Inflammatory macrophage treated with lipopolysaccharide for 1 hour (primary cell): ENCODE measurements at places on chromosomes 5 and 9.

GRCh38 chr9:100306283-100306682 lies 46.5 kb downstream of the TEX10 start:
- no peak for DNase-seq

DNA sequence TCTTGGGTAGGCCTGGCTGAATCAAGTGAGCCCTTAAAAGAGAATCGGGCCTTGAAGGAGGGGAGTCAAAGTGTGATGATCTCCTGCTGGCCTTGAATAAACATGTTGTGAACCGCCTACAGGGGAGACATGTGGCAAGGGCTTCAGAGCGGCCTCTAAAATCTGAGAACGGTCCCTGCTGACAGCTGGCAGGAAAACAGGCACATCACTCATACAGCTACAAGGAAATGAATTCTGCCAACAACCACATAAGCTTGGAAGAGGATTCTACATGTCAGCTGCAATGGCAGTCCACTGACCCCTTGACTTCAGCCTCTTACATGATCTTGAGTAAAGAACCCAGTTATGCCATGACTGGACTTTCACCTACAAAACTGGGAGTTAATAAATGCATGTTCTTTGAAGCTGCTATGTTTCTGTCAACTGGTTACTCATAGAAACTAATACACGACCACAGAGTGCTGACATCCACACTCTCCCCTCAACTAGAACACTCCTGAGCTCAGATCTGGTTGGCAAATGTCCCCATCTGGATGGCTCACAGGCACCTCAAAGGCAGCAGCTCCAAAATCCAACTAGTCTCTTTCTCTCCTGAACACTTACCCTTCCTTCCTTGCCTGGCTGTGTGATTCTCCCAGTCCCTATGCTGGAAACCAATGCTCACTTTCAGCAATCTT lies 333.1 kb downstream of the ASTN2 start:
- DNase-seq = no peak

DNA sequence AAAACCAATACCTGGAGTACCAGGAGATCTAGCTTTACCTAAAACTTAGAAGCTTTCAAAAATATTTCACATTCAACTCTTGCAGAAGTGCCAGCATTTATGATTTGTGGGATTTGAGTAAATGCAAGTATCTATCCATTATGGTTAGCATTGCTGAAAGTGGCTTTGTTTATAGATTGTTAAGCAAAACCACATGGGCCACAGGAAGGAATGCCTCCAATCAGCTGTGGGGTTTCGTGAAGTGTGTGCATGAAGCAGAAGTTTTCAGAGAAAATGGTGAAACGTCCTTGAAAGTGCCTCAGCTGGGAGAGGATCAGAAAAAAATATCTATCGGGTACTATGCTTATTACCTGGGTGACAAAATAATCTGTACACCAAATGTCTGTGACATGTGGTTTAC lies 4.2 kb downstream of the LECT2 start:
- DNase-seq = no peak

DNA sequence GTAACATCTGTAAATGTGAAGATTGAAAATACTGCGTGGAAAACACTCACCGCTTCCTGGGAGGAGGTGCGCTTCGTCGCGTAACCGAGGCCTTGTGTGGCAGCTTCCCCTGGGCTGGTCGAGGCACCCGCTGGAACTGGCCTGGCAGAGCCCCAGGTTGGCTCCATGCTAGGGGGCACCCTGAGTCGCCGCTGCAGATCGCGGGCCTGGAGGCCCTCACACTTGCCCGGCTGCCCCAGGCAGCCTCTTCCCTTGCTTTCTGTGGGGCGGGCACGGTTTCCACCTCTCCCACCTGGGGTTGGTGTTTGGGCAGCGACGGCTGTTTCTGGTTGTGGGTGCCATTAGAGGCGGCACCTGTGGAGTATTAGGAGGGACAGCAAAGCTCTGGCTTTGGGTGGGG lies 852 bp downstream of the ZNF354C start:
- DNase-seq = no peak

GRCh38 chr5:161105525-161105924 lies 253.5 kb upstream of the ATP10B start:
- peak; percentile 56 for DNase-seq

- DNase-seq = no peak
Measured at GRCh38 chr9:89484475-89485404, 13.2 kb downstream of the SEMA4D start.

DNA sequence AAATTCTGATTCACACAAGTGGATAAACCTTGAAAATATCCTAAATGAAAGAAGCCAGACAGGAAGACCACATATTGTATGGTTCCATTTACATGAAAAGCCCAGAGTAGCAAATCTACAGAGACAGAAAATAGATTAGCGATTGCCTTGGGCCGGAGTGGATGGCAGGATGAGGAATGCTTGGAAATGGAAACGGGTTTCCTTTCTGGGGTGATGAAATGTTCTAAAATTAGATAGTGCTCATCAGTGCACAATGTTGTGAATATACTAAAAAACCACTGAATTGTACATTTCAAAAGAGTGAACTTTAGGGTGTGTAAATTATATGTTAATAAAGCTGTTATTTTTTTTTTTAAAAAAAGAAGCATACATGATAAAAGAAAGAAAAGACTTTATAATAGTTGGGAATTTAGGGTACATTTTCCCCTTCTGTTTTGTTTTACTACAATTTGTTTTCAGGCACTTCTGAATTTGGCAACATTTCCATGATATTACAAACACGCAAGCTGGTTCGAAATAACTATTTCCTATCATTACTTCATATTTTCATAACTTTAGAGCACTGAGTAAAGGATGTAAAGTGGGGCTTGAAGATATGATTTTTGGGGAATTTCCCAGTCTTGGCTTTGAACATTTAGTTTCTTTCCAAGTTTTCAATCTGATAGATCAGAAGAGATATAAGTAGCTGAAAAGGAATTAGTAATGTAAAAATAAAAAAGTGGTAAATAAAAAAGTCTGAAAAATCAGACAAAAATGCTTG lies 23.9 kb downstream of the SLC35A4 start:
- DNase-seq = peak; percentile 82

- DNase-seq = no peak
Measured at GRCh38 chr9:38671372-38671731, 48.6 kb downstream of the FAM240B start.

DNA sequence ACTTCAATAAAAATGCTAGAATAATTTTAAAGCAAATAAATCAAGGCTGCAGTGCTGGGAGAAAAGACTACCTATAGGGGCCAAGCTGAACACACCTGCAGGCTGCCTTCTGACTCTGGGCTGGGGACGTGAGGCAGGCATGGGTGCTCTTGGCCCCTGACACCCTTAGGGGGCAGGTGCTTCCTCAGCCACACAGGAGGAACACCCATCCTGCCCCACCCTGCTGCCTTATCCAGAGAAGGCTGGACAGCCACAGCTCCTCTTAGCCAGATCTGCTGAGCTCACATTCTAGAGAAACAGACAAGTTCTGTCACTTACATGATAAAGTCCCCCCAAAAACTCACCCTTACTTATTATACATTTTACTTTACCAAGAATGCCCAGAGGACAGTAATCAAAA lies 6.6 kb upstream of the LMX1B start:
- DNase-seq = no peak

GRCh38 chr5:14608169-14608568 lies 26.6 kb downstream of the OTULINL start:
- DNase-seq = peak; percentile 31

GRCh38 chr5:89280103-89281037 lies 397.4 kb upstream of the MEF2C start:
- no peak for DNase-seq

DNA sequence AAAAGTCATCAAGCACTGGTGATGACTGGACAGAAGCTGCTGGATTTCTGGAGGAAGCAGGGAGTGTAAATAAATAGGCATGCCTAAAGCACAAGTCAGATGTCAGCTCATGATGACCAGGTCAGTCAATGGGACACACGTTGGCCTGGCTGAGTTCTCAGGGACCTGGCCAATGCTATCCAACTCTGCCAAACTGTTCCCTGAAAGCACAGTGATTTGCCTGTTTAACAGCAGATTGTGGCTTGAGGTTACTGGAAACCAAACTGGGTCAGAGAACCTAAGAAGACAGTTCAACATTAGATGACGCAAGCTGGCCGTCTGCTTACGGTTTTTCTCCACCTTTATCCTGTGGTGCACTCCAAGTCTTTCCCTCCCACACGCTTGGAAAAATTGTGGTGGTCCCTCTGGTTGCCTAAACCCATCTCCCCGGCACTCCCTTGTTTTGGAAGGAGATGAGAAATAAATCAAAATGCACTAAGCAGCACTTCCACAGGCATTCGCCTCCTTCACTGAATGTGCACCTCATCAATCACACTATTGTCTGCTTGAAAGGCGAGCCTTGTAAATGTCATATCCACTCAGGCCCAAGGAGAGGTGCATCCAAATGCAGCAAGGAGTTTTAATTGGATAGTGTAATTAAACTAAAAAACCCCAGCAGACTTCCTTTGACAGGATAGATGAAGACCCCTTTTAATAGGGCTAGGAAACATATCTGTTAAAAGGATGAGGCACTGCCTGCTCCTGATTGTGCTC lies 199.4 kb downstream of the GAPVD1 start:
- no peak for DNase-seq

- no peak for DNase-seq
Measured at GRCh38 chr5:120817044-120817985, 353.2 kb downstream of the PRR16 start.

- DNase-seq = peak; percentile 95
Measured at GRCh38 chr5:77864997-77865396, 88.9 kb upstream of the TBCA start.

GRCh38 chr9:85871008-85871407 lies 69.9 kb upstream of the NAA35 start:
- DNase-seq = no peak

- peak; percentile 27 for DNase-seq
Measured at GRCh38 chr5:75524071-75524470, 12.4 kb downstream of the POLK start.

- no peak for DNase-seq
Measured at GRCh38 chr5:101288633-101289032, 385.6 kb upstream of the ST8SIA4 start.

DNA sequence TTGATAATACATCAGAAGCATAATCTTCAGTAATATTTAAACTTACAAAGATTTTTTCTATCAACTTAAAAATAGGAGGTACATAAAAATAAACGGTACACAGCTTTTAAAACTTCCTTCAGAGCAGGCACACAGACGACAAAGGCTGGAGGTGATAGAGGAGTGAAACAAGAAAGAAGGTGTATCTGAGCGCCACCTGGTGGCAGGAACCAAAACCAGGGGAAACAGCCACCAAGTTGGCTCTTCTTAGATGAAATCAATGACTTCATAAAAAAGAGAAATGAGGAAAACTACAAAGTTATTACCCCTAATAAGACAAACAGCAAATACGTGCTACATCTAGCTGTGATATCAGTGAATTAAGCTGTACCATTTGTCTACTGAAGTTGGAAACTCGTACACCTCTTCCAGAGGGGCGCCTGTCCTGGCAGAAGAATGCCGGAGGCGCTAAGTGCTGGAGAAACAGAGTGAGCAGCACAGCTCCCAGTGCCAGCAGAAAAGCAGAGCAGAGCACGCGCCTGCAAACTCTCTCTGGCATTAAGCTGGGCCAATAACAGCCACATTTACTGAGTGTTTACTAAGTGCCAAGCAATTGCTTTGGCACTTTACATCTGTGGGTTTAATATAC lies 85.9 kb downstream of the SETX start:
- DNase-seq = peak; percentile 20

DNA sequence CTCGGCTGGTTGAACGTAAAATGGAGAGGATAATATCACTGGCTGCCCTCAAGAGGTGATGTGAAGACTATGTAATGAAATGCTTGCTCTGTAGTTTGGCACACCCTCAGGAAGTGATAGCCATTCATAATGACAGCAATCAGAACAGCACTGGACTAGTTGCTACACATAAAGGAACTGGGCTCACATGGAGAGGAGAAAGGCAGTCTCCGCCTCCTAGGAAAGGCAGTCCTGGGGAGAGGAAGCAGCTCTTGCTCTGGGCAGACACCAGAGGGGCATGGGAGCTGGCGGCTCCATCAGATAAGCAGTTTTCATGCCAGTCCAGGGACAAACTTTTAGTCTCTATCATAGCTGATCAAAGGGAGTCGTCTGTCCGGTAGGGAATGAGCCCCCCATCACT lies 46.9 kb downstream of the ARHGEF37 start:
- DNase-seq = peak; percentile 71

- DNase-seq = no peak
Measured at GRCh38 chr5:18881615-18882014, 1106.4 kb downstream of the CDH18 start.

GRCh38 chr5:137078171-137078665 lies 420.9 kb downstream of the SPOCK1 start:
- DNase-seq = no peak

GRCh38 chr9:109013679-109014607 lies 644 bp upstream of the CTNNAL1 start:
- no peak for DNase-seq

GRCh38 chr9:129287619-129288305 lies 109.7 kb upstream of the IER5L start:
- no peak for DNase-seq

GRCh38 chr5:158910782-158911692 lies 188.7 kb downstream of the EBF1 start:
- DNase-seq = no peak

- peak; percentile 6 for DNase-seq
Measured at GRCh38 chr9:71446473-71447411, 321.6 kb downstream of the CEMIP2 start.

GRCh38 chr5:10290438-10290837 lies 17.3 kb downstream of the CMBL start:
- DNase-seq = no peak

DNA sequence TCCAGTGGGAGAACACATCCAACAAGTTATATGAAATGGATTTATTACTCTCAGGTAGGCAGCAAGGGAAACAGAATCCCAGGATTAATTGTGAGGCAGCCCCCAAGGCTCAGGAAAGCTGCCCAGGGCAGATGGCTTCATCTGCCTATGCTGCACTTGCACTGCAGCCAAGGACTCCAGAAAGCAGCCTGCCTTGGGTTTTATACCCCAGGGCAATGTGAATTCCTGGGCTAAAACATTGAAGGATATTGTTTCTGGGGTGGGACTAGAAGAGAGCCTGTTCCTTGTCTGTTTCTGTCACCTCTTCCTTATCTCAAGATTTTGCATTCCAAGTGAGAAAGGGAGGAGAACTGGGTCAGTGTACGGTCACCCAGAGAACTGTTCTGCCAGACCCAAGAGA lies 8.8 kb upstream of the CCL27 start:
- DNase-seq = no peak

- DNase-seq = no peak
Measured at GRCh38 chr9:111348821-111349271, 18.8 kb upstream of the OR2K2 start.

GRCh38 chr9:69157751-69158466 lies 16.2 kb upstream of the TJP2 start:
- DNase-seq = no peak

- DNase-seq = no peak
Measured at GRCh38 chr5:130777794-130778193, 387.3 kb downstream of the HINT1 start.

DNA sequence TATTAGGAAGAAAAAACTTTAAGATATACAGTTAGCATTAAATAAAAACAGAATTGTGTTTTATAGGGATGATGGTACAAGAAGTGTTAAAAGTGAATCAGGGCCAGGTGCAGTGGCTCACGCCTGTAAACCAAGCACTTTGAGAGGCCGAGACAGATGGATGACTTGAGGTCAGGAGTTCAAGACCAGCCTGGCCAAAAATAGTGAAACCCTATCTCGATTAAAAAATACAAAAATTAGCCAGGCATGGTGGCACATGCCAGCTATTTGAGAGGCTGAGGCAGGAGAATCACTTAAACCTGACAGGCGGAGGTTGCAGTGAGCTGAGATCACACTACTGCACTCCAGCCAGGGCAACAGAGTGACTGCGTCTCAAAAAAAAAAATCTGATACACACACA lies 282.9 kb upstream of the ATP10B start:
- DNase-seq = no peak
